H4 (cell line): ENCODE measurements at places on chromosomes 4 and X. TPM values are rescaled to one million over a fixed set of nuclear protein-coding genes. Genes with fewer than 3 reads are reported as not detected.

GRCh38 chr4:6857009-6857882 is 52.4 kb upstream of the TBC1D14 start:
- no peak for DNase-seq

DNA sequence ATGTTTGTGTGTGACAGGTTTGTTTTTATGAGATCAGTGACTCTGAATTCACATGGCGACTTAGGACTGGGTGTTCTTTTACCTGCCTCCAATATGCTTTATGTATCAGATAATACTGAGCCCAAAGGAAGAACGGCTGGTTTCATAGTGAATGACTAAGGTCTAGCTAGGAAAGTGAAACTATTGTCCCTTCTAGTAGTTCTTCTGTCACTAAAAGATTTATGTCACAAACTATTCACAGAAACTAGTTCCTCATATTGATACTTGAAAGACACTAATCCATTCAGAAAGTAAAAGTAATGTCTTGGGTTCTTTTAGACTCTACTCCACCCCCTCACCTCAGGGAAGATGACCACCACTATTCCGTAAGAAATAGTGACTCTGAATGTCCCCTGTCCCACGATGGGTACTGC is 81.7 kb downstream of the EGF start:
- no peak for DNase-seq

Gene PCYT1B
- 0.10 and 0.46 TPM in 2 replicates for total RNA-seq

DNA sequence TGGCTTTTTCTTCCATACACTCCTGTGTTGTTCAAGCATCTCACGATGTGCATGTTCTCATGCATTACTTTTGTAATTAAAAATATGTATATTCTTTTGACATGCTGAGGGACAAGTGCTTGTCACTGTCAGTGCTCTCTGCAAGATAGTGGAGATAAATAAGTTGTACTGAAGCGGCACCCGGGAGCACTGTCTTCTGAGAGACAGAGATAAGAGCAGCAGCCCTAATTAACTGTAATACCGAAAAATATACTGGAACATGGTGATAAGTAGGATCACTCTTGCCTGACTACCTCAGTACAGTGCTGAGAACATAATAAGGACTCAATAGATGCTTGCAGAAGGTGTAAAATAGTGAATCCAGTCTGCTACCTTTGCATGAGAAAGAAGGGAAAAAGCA is 9.4 kb upstream of the GPR173 start:
- DNase-seq = no peak

Gene FOXR2
- 7.5 and 8.1 TPM in 2 replicates for total RNA-seq

Gene LRIT3
- total RNA-seq = not detected in 2 replicates

DNA sequence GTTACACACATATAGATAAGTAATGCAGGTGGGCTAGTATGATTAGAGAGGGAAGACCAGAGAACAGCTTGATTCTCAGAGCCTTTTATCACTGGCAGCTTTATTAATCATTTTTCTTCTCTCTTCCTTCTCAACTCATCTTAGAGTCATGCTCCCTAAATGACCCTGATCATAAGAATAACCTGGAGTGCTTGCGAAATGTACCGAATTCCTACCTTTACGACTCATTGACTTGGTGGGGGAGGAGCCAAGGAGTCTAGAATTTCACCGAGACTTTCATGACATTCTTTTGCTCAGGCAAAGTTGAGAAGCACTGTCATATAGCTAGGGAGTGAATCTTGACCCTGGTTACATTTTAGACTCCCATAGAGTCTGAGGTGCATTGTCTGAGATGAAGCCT is 298.9 kb upstream of the PUDP start:
- DNase-seq = no peak

Gene YY2
- total RNA-seq = 2.1 and 2.4 TPM in 2 replicates

DNA sequence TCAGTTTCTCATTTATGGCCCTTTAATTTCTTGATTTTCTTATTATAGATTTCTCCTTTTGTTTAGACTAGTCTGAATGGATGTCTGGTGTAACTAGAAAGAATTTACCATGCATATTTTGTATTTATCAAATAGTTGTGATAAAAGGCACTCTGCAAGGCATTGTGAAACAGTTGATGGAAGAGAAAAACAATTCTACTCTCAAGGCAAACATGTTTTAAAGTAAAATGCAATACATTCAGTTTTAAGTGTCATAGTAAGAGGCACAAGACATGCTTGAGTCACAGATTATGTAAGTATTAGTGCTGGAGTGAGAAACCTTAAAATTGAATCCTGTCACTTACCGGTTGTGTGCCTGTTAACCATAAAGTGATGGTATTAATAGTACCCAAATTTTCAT is 283.3 kb upstream of the DKK2 start:
- DNase-seq = no peak

DNA sequence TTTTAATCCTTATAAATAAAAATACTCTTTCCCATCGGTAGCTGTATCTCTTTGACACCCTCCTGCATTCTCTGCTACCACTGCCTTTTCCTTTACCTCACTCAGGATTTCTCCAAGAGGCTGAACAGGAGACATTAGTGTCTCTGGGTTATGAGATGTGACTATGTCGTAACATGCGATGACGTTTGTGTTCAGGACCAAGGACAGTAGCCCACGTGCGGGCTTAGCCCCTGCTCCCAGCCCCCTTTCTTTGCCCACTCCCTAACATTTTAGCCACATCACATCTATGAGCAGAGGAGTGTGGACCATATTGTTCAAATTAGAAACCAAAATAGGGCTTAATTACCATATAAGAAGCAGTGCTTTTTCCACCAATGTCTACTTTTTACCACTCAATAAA is 369.3 kb downstream of the FBXW7 start:
- DNase-seq = no peak

DNA sequence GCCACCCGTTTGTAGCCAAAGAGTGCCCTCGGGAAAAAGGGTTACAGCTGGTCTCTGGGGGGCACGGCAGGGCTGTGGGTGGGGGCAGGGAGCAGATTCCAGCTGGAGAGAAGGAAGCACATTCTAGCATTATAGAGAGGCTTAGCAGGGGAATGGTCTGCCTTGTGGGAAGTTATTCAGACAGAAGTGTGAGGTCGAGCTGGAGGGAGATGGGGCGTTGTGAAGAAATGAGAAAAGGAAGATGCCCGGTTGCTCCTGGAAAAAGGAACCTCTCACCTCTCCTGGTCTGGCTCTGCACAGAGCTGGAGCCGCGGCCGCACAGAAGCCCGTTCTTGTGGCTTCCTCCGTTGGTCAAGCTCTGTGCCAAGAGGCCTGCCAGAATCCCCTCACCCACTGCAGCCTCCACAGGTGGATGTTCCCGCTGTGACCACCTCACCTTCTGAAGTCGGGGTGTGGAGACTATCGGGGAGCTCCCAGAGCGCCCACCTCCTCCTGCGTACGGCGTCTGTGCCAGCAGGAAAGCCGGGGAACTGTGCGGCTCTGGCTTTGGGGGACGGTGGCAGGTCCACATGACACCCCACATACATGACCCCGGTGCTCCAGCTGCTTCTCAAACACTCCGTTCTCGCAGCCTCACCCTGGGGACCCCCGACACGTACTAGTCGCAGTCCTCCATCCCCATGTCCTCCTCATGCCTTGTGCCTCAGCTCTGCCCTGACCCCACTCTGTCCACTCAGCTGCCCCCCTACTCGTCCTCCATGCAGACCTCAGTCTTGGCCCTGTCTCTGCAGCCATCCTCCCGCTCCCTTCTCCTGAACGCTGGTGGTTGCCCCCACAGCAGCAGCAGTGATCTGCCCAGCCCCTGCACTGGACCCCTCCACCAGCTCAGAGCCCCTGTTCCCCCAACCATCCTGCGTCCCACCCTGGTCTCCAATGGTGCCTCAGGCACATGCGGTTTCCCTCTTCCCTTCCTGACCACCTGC is 52.2 kb upstream of the HGFAC start:
- no peak for DNase-seq

GRCh38 chr4:24693636-24694035 is 101.7 kb upstream of the SOD3 start:
- no peak for DNase-seq

Gene CEP135
- 2.3 and 5.2 TPM in 2 replicates for total RNA-seq

DNA sequence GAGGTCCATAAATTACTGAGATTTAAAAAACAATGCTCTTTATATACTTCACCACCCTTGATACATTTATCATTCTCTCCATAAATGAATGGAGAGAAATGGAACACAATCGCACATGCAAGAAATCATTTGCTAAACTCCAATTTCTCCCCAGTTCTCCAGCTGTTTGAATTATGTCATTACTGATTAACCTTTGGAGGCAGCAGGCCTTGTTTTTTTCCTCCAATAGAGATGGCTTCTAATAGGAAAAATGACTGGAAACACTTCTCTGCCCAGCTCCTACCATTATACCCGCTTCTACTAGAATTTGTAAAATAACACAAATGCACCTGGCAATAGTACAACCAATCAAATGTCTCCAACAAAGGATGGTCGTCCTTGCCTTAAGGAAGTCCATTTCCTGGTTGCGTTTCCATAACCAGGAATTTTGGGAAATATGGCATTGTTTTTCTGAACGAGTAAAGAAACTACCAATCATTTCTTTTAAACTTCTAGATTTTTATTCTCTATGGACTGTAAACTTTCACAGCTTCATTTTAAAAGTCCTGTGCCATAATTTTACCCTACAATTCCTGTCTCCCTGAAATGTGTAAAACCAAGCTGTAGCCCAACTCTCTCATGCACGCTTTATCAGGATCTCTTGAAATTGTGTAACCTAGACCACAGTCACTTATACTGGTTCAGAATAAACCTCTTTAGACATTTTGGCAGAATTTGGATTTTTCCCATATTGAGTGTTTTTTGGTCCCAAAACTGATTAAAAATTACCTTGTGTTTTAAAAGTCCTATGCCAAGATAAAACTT is 60.1 kb downstream of the APBB2 start:
- DNase-seq = no peak

DNA sequence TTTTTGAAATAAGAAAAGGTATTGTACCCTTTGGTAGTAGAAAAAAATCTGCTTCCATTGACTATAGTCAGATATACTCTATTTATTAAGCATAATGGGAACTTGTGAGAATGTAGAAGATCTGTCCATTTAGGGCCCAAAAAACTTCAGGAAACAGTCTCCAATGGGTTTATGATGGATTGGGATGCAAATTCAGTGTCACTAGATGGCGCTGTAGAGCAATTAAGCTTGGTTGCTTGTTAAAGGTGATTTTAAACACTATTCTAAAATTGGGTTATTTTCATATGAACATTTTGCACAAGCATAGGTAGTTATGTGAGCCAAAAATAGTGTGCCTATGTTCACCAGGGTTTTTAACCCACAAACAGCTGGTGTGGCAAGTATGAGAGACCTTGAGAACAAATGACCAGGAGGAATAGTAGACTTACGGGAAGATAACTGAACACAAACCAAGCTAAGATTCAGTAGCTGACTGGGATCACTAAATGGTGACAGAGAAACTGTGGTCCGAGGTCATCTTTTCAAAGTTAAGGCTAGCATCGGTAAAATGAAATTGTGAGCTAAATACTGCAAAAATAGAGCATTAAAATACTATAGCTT is 80.3 kb upstream of the LSM6 start:
- DNase-seq = peak; percentile 42

Gene LIMCH1
- 24.5 and 25.3 TPM in 2 replicates for total RNA-seq

- no peak for DNase-seq
These were observed 789 bp downstream of the ARHGAP10 start for GRCh38 chr4:147732518-147733235.

GRCh38 chr4:181562399-181562798 is 680.8 kb upstream of the TENM3 start:
- no peak for DNase-seq

GRCh38 chrX:124679199-124679598 is 332.8 kb downstream of the SH2D1A start:
- DNase-seq = no peak

DNA sequence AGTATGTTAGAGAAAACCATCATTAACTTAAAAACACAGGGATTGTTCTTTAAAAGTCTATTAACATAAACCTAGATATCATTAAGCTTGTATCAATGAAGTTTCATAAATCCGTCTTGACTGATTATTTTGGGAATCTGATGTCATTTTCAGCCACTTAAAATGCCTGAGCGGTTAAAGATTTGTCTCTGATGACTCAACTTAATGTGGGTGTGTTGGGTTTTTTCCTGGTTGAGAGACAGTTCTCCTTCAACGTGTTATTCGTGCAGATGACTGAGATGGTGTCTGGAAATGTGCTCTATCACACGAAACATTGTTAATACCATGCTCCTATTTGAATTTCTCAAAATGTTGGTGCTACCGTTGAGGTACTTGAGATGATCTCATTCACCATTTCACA is 227.3 kb upstream of the TENM3 start:
- DNase-seq = peak; percentile 13
